ENCODE measurements at places on chromosomes 12 and 14.
A peak's percentile ranks its signal among the peaks of the same experiment; 100 is the strongest.

DNA sequence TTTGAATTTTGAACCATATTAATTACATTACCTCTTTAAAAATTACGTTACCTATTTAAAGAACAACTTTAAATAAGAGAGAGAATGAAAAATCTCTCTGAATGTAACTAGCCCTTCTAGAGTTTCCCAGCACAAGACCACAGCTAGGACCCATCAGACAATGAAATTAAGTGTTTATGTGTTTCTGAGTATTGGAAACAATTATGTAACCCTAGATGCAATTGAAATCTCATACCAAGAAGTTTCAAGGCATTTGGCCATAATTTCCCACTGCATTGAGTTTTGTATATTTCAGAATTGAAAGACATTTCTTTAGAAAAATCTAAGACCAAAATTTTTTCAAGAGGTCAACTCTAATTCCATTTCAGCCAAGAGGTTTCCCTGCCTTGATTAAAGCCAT lies 47.1 kb downstream of the SERPINA3 start:
- DNase-seq, result no peak

- peak; percentile 74 for DNase-seq
These were observed 22.0 kb upstream of the ULK1 start for GRCh38 chr12:131872154-131873051.

GRCh38 chr12:46675736-46676135 lies 150.1 kb downstream of the SLC38A4 start:
- DNase-seq, result peak; percentile 31

GRCh38 chr12:11596141-11596540 lies 53.3 kb upstream of the ETV6 start:
- no peak for DNase-seq

DNA sequence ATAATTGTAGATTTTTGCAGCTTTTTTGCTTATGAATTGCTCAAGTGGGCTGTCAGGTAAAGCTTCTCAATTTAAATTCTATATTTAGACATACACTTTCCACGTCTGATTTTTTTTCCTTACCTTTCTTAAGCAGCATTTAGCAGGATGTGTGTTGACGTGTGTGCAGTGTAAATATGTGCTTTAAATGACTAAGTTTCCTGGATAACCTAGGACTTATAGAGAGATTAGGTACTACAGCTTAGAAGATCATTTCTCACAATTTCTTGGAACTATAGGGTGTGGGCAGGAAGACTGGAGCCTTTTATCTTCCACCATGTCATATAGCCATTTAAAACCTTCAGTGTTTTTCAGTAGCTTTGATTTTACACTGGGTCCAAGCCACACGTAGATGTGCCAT lies 263.5 kb downstream of the NOVA1 start:
- no peak for DNase-seq

DNA sequence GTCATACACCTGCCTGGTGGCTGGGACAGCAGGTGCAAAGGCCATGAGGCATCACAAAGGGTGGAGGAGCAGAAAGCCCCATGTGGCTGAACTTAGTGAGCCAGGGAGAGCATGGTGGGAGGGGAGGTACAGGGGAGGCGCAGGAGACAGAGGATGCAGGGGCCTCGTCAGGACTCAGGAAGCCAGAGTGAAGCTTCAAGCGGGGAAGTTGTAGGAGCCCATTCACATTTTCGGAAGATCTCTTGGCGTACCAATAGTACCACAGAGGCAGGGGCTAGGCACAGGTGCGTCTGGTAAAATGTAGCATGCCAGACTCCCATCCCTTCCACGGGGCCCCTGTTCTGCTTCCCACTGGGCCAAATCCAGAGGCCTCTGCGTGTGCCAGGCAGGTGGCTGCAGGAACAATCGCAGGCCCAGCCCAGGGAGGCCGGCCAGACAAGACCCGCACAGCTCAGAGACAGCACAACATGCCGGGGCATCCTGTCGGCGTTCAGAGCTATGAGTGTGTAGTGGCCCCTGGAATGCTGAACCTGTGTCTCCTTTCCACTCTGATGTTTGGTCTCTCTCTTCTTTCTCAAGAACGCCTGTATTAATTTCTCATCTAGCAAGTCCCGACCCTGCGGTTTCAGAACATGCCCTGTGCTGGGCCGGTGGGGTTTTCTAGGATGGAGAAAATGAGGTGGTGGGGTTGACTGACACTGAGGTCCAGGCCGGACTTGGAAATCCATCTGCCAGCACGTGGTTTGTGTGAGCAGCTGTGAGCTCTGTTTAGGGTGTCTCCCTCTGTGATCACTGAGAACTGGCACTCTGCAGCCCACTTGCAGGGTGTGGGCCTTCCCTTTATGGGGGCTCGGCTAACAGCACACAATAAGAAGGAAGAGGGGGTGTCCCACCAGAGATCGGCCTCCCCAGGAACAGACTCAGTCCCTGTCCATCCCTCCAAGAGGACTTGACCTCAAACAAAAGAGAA lies 5.5 kb upstream of the TMEM132D start:
- no peak for DNase-seq

- DNase-seq, result no peak
These were observed 27.0 kb downstream of the ZCRB1 start for GRCh38 chr12:42298887-42299286.

DNA sequence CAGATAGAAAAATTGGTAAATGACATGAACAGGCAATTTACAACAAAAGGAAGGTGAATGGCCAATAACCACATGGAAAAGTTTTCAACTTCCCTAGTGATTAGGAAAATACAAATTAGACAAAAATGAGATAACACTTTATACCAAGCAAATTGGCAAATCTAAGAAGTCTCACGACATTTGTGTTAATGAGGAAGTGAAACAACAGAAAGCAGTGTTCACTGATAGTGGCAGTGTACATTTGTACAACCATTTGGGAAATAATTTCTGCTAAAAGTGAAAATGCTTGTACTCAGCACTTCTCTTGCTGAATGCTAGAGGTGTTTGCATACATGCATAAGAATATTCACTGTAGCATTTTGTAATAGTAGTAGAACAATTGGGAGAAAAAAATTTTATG lies 126.6 kb downstream of the LLPH start:
- DNase-seq, result no peak

GRCh38 chr14:95328729-95329503 lies 9.2 kb upstream of the CLMN start:
- DNase-seq, result peak; percentile 15

All from stromal cell of bone marrow (primary cell).